Stimulated activated CD4-positive, alpha-beta T cell treated with anti-CD3 and anti-CD28 coated beads, Interleukin-1b, Interleukin-23, amount 100 ng/mL, for 1 hour (primary cell): ENCODE measurements at places on chromosomes 6 and 20.

DNA sequence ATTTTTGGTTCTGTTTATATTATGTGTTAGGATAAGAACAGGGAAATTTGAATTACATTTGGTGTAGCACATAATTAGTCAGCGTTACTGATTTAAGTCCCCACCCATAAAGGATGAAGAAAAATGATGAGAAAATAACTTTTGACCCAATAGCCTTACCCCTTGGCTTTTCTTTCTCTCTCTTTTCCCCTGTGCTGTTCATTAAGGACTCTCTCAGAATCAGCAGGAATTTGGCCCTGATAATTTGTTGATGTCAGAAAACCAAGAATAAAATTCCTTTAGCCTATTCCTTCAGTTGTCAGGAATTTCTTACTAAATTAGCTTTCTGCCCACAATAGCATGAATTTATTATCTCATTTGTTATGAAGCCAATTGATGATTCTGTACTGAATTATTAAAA, 18.5 kb downstream of the PLCB1 start:
- no peak for DNase-seq

GRCh38 chr20:52622081-52622480, 350.1 kb upstream of the TSHZ2 start:
- DNase-seq = no peak

GRCh38 chr20:7703551-7703961, 236.7 kb downstream of the HAO1 start:
- DNase-seq = no peak

DNA sequence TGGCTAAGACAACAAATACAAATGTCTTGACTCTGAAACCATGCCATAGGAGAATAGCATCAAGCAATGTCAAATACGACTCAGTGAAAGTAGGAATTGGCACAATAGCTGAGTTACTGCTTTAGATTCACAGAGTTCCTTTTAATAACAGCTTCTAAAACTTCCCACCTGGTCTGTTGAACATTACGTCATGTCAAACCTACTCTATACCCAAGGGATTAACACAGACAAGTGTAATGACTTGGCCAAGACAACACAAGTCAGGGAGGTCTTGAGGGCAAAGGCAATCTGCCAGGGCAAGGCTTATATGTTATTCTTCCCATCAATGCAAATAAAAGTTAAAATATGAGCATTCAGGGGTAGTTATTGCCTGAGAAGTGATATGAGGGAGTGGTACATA, 265.1 kb upstream of the PRDM1 start:
- DNase-seq = no peak

GRCh38 chr6:158366363-158366762, 54.1 kb downstream of the TULP4 start:
- DNase-seq = no peak
